Cardiac atrium fibroblast (primary cell): ENCODE measurements at places on chromosomes 6 and 20. TPM values are rescaled to one million over a fixed set of nuclear protein-coding genes. Genes with fewer than 3 reads are reported as not detected.

The TDRD6 gene
- not detected in 2 replicates for total RNA-seq

The UST gene
- total RNA-seq: 16.6 and 20.1 TPM in 2 replicates

The PKIB gene
- total RNA-seq: 0.90 and 3.1 TPM in 2 replicates

The PDYN gene
- total RNA-seq: not detected in 2 replicates

The TPD52L2 gene
- total RNA-seq: 131 and 133 TPM in 2 replicates

The COX4I2 gene
- not detected in 2 replicates for total RNA-seq

The TMEM244 gene
- not detected in 2 replicates for total RNA-seq

The SEL1L2 gene
- not detected in 2 replicates for total RNA-seq

The TTK gene
- total RNA-seq: 2.9 and 11.2 TPM in 2 replicates

The RGS17 gene
- total RNA-seq: 1.8 and 4.0 TPM in 2 replicates

The GJA1 gene
- 96.2 and 113 TPM in 2 replicates for total RNA-seq

The SCRT2 gene
- not detected in 2 replicates for total RNA-seq

The TFAP2D gene
- total RNA-seq: not detected in 2 replicates

The KCNQ2 gene
- total RNA-seq: not detected in 2 replicates

The GSTA2 gene
- not detected in 2 replicates for total RNA-seq

The TREM2 gene
- total RNA-seq: not detected in 2 replicates

The ULBP2 gene
- total RNA-seq: 10.5 and 10.7 TPM in 2 replicates

The PBOV1 gene
- total RNA-seq: not detected in 2 replicates

The LRP11 gene
- total RNA-seq: 30.0 and 44.7 TPM in 2 replicates

The KHDC1L gene
- not detected in 2 replicates for total RNA-seq

The HTR1B gene
- total RNA-seq: 0.49 and 1.4 TPM in 2 replicates

The KCNQ5 gene
- 0.36 and 1.5 TPM in 2 replicates for total RNA-seq

The TUBB2B gene
- 6.3 and 13.2 TPM in 2 replicates for total RNA-seq

The SLC17A4 gene
- total RNA-seq: not detected in 2 replicates

The HTR1E gene
- not detected in 2 replicates for total RNA-seq

The MAP3K4 gene
- total RNA-seq: 7.8 and 10.1 TPM in 2 replicates

The SUMO4 gene
- 0.16 TPM in 1 of 2 replicates, not detected in the other for total RNA-seq

The BACH2 gene
- total RNA-seq: under 0.01 and 1.3 TPM in 2 replicates

The MEP1A gene
- not detected in 2 replicates for total RNA-seq

The DEFB123 gene
- not detected in 2 replicates for total RNA-seq

The TRIM31 gene
- total RNA-seq: not detected in 2 replicates

The MICAL1 gene
- total RNA-seq: 71.3 and 72.0 TPM in 2 replicates

The MEI4 gene
- not detected in 2 replicates for total RNA-seq

The AHCY gene
- 143 and 147 TPM in 2 replicates for total RNA-seq

The TMEM217 gene
- total RNA-seq: 0.65 TPM in 1 of 2 replicates, not detected in the other

The E2F1 gene
- total RNA-seq: 2.3 and 5.2 TPM in 2 replicates

The OOEP gene
- total RNA-seq: not detected in 2 replicates

The SALL4 gene
- total RNA-seq: not detected in 2 replicates

The PRIM2 gene
- total RNA-seq: 7.8 and 11.0 TPM in 2 replicates

The ZNF184 gene
- 4.2 and 4.3 TPM in 2 replicates for total RNA-seq

The EPPIN gene
- total RNA-seq: not detected in 2 replicates

The ASIP gene
- total RNA-seq: not detected in 2 replicates

The SNAP91 gene
- total RNA-seq: 0.36 TPM in 1 of 2 replicates, not detected in the other

The PDE7B gene
- total RNA-seq: 41.0 and 49.5 TPM in 2 replicates

The C6orf52 gene
- 5.8 TPM in 1 of 2 replicates, not detected in the other for total RNA-seq

The SLC13A3 gene
- 0.16 and 0.36 TPM in 2 replicates for total RNA-seq

The GRM1 gene
- not detected in 2 replicates for total RNA-seq

The KDM1B gene
- total RNA-seq: 4.3 and 7.0 TPM in 2 replicates

The WFDC5 gene
- total RNA-seq: not detected in 2 replicates

The MUC21 gene
- not detected in 2 replicates for total RNA-seq

The EDEM2 gene
- 25.8 and 28.7 TPM in 2 replicates for total RNA-seq

The RIN2 gene
- 22.4 and 22.5 TPM in 2 replicates for total RNA-seq

The CPNE5 gene
- under 0.01 and 1.1 TPM in 2 replicates for total RNA-seq

The KCNK16 gene
- total RNA-seq: not detected in 2 replicates

The ZNF391 gene
- 0.90 and 1.3 TPM in 2 replicates for total RNA-seq

The RRAGD gene
- 0.49 TPM in 1 of 2 replicates, not detected in the other for total RNA-seq

The SLPI gene
- not detected in 2 replicates for total RNA-seq
